Upper lobe of right lung (tissue), 1 donor: ENCODE measurements at places on chromosomes 12 and 14. TPM values are rescaled to one million over a fixed set of nuclear protein-coding genes. Genes with fewer than 3 reads are reported as not detected.

DNA sequence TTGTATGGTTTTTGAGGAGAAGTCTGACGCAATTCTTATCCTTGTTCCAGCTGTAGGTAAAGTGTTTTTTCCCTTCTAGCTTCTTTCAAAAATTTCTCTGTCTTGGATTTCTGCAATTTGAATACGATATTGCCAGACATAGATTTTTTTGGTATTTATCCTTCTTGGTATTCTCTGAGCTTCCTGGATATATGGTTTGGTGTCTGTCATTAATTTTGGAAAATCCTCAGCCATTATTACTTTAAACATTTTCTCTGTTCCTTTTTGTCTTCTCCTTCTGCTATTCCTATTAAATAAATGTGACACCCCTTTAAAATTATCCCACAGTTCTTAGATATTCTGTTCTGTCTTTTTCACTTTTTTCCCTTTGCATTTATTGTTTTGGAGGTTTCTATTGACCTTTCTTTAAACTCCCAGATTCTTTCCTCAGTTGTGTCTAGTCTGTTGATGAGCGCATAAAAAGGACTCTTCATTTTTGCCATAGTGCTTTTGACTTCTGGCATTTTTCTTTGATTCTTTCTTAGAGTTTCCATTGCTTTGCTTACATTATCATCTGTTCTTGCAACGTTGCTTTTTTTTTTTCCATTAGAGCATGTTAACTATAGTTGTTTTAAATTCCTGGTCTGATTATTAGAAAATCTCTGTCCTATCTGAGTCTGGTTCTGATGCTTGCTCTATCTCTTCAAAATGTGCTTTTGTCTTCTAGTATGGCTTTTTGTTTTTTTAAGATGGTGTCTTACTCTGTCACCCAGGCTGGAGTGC, 129.1 kb downstream of the MSRB3 start:
- no peaks in the 10 kb centered on the region for H3K36me3 ChIP-seq
- no peaks in the 10 kb centered on the region for H3K27me3 ChIP-seq
- peaks cover 6% of the 10 kb centered on the region for H3K4me1 ChIP-seq
- H3K27ac ChIP-seq = no peak overlapping the region
- H3K4me3 ChIP-seq = no peak overlapping the region

GRCh38 chr14:101336183-101336582, 225.1 kb upstream of the DIO3 start:
- H3K27ac ChIP-seq = no peak overlapping the region
- DNase-seq = no peak
- H3K4me1 ChIP-seq = no peaks in the 10 kb centered on the region
- no peaks in the 10 kb centered on the region for H3K27me3 ChIP-seq

- no peaks in the 10 kb centered on the region for H3K27me3 ChIP-seq
- peaks cover 9% of the 10 kb centered on the region for H3K4me1 ChIP-seq
- DNase-seq = no peak
- no peaks in the 10 kb centered on the region for H3K36me3 ChIP-seq
Measured at GRCh38 chr12:57118711-57119271, 7.6 kb upstream of the STAT6 start.

DNA sequence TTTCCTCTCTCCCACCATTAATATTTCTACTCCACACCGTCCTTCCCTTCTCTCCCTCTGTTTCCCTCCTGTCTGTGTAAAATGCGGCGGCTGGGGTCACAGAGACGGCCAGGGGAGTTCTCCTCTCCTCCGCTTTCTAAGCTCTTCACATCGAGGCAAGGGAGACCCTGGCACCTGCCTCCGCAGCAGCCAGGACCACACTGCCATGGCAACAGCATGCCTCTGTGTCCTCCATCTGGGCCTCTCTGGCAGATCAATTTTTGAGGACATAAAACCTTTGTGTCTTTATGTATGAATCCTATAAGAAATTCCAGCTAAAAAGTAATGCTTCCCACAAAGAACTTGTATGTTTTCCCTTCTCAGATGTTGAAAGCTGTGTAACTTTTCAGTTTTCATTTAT, 41.4 kb downstream of the DYRK4 start:
- no peak overlapping the region for H3K4me3 ChIP-seq
- no peak for DNase-seq
- H3K36me3 ChIP-seq = no peaks in the 10 kb centered on the region
- H3K4me1 ChIP-seq = peaks cover 5% of the 10 kb centered on the region
- no peak overlapping the region for H3K27ac ChIP-seq

DNA sequence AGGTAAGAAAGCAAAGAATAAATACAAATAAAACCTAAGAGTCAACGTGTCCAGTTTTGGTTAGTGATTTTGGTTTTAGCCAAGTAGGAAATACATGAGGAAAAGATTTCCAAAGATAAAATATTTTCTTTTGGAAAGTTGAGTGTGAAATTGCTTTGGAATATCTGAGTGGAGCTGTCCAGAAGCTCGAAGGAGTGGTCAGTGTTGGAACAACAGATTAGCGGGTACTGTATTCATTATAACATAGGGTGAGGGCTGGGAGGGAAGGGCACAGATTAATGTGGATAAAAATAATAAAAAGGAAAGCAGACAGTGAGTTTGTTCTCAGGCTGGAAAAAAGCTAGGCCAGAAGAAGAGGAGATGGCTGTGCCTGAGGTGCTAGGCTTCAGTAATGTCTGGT, 101.5 kb upstream of the SLCO1C1 start:
- no peak overlapping the region for H3K4me3 ChIP-seq
- no peaks in the 10 kb centered on the region for H3K4me1 ChIP-seq
- no peaks in the 10 kb centered on the region for H3K27me3 ChIP-seq
- H3K27ac ChIP-seq = no peak overlapping the region
- no peaks in the 10 kb centered on the region for H3K36me3 ChIP-seq

GRCh38 chr14:62420847-62421246, 624.4 kb downstream of the KCNH5 start:
- no peaks in the 10 kb centered on the region for H3K36me3 ChIP-seq
- H3K27ac ChIP-seq = no peak overlapping the region
- no peak for DNase-seq
- H3K4me3 ChIP-seq = no peak overlapping the region

- no peak overlapping the region for H3K27ac ChIP-seq
- no peak overlapping the region for H3K4me3 ChIP-seq
- DNase-seq = no peak
- H3K36me3 ChIP-seq = peaks cover 77% of the 10 kb centered on the region
Measured at GRCh38 chr14:50762931-50763300, 68.0 kb downstream of the NIN start.

GRCh38 chr14:49950275-49951228, 57.7 kb downstream of the ARF6 start:
- H3K27ac ChIP-seq = peak overlapping the region; percentile 31
- no peak overlapping the region for H3K4me3 ChIP-seq
- no peaks in the 10 kb centered on the region for H3K36me3 ChIP-seq
- peak; percentile 80 for DNase-seq

GRCh38 chr14:56752428-56752827, 57.9 kb downstream of the OTX2 start:
- no peak overlapping the region for H3K4me3 ChIP-seq
- no peaks in the 10 kb centered on the region for H3K27me3 ChIP-seq
- H3K36me3 ChIP-seq = no peaks in the 10 kb centered on the region
- no peak for DNase-seq
- H3K4me1 ChIP-seq = no peaks in the 10 kb centered on the region

- no peaks in the 10 kb centered on the region for H3K27me3 ChIP-seq
- H3K4me1 ChIP-seq = peaks cover 18% of the 10 kb centered on the region
- no peak overlapping the region for H3K4me3 ChIP-seq
- no peak overlapping the region for H3K27ac ChIP-seq
- no peak for DNase-seq
Measured at GRCh38 chr14:68164711-68165113, 345.1 kb downstream of the RAD51B start.

GRCh38 chr12:105793421-105793820, 345.3 kb downstream of the NUAK1 start:
- no peaks in the 10 kb centered on the region for H3K27me3 ChIP-seq
- DNase-seq = no peak
- no peak overlapping the region for H3K4me3 ChIP-seq
- H3K27ac ChIP-seq = no peak overlapping the region
- no peaks in the 10 kb centered on the region for H3K4me1 ChIP-seq
- H3K36me3 ChIP-seq = no peaks in the 10 kb centered on the region

- peaks cover 6% of the 10 kb centered on the region for H3K4me1 ChIP-seq
- H3K4me3 ChIP-seq = no peak overlapping the region
- no peak overlapping the region for H3K27ac ChIP-seq
- H3K27me3 ChIP-seq = no peaks in the 10 kb centered on the region
Measured at GRCh38 chr12:121301876-121302275, 5.4 kb upstream of the CAMKK2 start.

DNA sequence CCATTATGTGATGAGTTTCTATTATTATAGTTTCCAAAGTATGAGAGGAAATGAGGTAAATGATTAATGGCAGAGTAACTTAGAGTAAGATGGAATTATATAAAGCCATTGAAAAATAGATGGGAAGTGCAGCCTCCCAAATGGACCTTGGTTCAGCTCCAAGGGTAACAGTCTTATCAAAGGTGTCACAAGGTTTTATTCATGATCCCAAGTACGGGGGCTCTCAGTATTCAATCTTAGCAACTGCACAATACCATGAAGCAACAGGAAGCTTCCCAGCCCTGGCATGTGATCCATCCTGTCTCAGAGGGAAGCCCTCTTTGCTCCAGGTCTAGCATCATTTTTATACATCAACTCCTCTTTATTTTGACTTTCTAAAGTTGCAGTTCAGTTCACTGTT, 948.2 kb downstream of the GALC start:
- H3K36me3 ChIP-seq = no peaks in the 10 kb centered on the region

GRCh38 chr14:69360438-69361108, 37.5 kb downstream of the ERH start:
- H3K27ac ChIP-seq = no peak overlapping the region
- no peaks in the 10 kb centered on the region for H3K4me1 ChIP-seq
- H3K36me3 ChIP-seq = no peaks in the 10 kb centered on the region
- H3K4me3 ChIP-seq = no peak overlapping the region
- H3K27me3 ChIP-seq = no peaks in the 10 kb centered on the region

GRCh38 chr14:75333606-75334548, 55.2 kb downstream of the FOS start:
- H3K36me3 ChIP-seq = no peaks in the 10 kb centered on the region
- DNase-seq = peak; percentile 69
- H3K4me1 ChIP-seq = peaks cover under 1% of the 10 kb centered on the region

DNA sequence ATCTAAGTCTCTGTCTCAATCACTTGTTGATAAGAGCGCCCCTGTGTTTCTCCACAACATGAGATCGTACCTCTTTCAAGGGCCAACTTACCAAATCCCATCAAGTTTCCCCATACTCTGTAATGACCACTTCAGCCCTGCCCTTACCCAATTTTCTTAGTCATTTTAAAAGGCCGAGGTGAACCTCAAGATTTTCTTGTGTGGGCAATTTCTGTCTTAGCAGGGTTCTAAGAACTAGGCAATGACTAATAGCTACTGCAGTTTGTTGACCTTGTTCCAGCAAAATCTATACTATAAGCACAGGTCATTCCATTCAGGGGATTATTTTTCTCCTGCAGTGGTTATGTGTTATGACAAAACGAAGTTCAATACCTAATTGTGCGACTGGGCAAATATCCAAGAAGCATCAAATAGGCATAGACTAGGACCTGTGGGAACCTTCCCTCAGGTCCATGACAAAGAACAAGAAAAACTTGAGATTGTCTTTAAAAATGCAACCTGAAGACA, 359.8 kb downstream of the PCNX1 start:
- peaks cover 6% of the 10 kb centered on the region for H3K4me1 ChIP-seq
- H3K27ac ChIP-seq = no peak overlapping the region
- no peaks in the 10 kb centered on the region for H3K36me3 ChIP-seq
- DNase-seq = no peak
- H3K4me3 ChIP-seq = peak overlapping the region; percentile 15

GRCh38 chr14:51897791-51898355, 37.5 kb downstream of the GNG2 start:
- no peak for DNase-seq
- H3K36me3 ChIP-seq = no peaks in the 10 kb centered on the region
- H3K4me1 ChIP-seq = no peaks in the 10 kb centered on the region

- no peak overlapping the region for H3K27ac ChIP-seq
- H3K27me3 ChIP-seq = no peaks in the 10 kb centered on the region
- H3K4me3 ChIP-seq = no peak overlapping the region
- no peak for DNase-seq
Measured at GRCh38 chr12:87779016-87779415, 250.2 kb downstream of the C12orf50 start.

GRCh38 chr14:49194067-49194466, 392.1 kb downstream of the RPS29 start:
- H3K4me1 ChIP-seq = no peaks in the 10 kb centered on the region
- H3K27me3 ChIP-seq = no peaks in the 10 kb centered on the region
- no peak overlapping the region for H3K27ac ChIP-seq
- H3K36me3 ChIP-seq = no peaks in the 10 kb centered on the region
- DNase-seq = no peak

GRCh38 chr14:77302926-77303325, 17.8 kb downstream of the POMT2 start:
- no peak overlapping the region for H3K27ac ChIP-seq
- no peak overlapping the region for H3K4me3 ChIP-seq
- no peaks in the 10 kb centered on the region for H3K4me1 ChIP-seq
- DNase-seq = no peak
- H3K27me3 ChIP-seq = no peaks in the 10 kb centered on the region

GRCh38 chr12:46303039-46303666, 34.3 kb upstream of the SLC38A1 start:
- no peaks in the 10 kb centered on the region for H3K4me1 ChIP-seq
- no peaks in the 10 kb centered on the region for H3K36me3 ChIP-seq
- no peak overlapping the region for H3K4me3 ChIP-seq

DNA sequence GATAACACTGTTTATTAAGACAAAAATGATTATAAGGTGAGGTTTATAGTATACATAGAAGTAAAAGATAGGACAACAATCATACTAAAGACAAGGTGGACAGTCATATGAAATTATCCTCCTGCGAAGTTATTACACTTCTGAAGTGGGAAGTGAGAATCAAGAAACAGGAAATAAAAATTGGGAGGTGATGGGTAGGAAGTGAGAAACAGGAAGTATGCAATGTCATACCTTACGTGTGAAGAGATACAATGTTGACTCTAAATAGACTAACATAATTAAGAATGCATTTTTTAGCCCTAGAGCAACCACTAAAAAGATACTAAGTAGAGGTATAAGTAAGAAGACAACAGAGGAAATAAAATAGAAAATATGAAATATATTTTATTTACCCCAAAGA, 43.7 kb downstream of the GRIN2B start:
- no peak overlapping the region for H3K27ac ChIP-seq
- H3K36me3 ChIP-seq = no peaks in the 10 kb centered on the region
- H3K4me1 ChIP-seq = no peaks in the 10 kb centered on the region

The EAPP gene
- total RNA-seq = 26.9 TPM

The ADSS1 gene
- total RNA-seq = 5.5 TPM

The ELK3 gene
- total RNA-seq = 41.2 TPM

The ZDHHC22 gene
- total RNA-seq = not detected

The ARF6 gene
- 61.5 TPM for total RNA-seq

The HSPB8 gene
- total RNA-seq = 70.0 TPM

The SLC17A8 gene
- total RNA-seq = 0.14 TPM

The ST8SIA1 gene
- 8.5 TPM for total RNA-seq

The RAPGEF3 gene
- total RNA-seq = 69.6 TPM

The CCDC175 gene
- not detected for total RNA-seq

The RPGRIP1 gene
- total RNA-seq = 1.7 TPM

The NT5DC3 gene
- 6.5 TPM for total RNA-seq

The KRT73 gene
- 0.52 TPM for total RNA-seq
